ENCODE measurements at places on chromosomes 3 and 15.

GRCh38 chr15:56806148-56806536 is 72.8 kb upstream of the ZNF280D start:
- DNase-seq = no peak

- DNase-seq = no peak
Measured at GRCh38 chr3:139830817-139831216, 104.2 kb upstream of the CLSTN2 start.

- no peak for DNase-seq
Measured at GRCh38 chr3:147921051-147921450, 511.9 kb downstream of the ZIC1 start.

DNA sequence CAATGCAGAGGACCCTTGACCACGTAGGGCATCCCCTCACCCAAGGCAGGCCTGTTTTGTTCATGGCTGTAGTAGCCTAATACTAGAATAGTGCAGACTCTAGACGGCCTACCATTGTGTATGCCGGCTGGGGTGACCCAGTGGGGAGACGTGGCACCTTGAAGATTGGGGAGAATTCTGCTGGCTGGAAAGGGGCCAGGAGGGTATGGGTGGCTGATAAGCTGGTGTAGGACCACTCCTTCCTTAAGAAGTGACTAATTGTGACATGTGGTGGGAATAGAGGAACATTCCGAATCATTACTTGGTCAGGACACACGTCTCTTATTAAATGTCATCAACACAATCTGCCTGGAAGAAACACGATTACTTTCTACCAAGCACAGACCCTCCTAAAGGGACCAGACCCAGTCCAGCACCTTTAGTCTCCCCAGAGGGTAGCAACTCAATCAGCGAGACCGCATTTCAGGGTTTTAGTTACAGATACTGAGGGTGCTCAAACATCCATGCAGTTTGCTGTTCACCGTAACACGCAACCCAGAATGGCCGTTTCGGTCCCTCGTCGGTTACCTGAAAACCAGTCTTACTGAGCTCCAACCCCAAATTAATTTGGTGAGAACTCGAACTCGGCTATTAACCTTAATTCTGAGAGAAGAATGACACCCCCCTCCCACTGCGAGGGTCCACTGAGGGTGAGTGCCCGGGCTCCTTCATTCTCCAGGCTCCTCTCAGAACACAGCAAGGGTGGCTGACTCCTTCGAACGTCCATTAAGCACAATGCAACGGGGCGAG is 1.6 kb upstream of the KLF13 start:
- no peak for DNase-seq

- DNase-seq = no peak
Measured at GRCh38 chr3:43319794-43320193, 33.5 kb downstream of the SNRK start.

- DNase-seq = no peak
Measured at GRCh38 chr15:52101542-52102323, 10.8 kb downstream of the BCL2L10 start.

DNA sequence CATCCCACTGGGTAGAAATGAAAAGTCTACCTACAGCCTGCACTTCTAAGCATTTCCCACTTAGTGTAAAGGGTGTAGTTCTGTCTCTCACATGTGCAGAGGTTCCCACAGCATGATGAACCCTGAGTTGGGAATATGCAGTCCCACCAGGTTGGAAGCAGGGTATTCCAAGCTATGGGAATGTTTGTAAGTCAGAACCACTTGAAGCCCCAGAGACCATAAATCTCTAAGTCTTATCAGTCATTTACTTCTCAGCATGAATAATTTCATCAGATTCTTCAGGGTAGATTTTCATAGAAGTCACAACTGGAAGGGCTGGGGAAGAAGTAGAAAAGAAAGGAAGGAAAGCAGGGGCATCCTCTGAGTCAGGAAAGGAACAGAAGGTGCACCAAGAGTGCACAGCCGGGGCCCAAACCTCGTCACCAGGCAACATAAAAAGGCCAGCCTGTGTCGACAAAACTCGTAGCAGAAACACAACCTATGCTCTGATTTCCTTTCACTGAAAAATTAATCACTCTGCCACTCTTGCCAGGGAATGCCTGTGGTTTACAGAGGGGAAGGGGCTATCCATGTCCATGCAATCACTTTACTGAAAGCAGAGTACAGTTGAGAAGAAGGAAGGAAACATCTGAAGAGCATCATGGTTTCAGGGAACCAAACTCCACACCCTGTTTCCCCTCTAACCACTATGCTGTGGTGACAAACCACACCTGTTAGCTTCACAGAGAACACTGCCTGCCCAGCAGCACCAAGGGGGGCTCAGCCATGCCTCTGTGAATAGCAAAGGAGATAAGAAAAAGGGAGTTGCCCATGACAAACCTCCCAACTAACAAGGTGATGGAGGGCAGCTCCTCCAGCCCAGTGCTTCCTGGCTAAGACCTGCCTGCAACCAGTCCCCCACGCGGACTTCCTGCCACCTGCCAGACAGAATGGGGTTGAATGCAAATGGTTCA is 40.5 kb downstream of the SH3BP5 start:
- no peak for DNase-seq

GRCh38 chr3:161415506-161416231 is 44.4 kb upstream of the SPTSSB start:
- DNase-seq = no peak

- DNase-seq = no peak
Measured at GRCh38 chr3:141462176-141462859, 24.5 kb upstream of the RASA2 start.

DNA sequence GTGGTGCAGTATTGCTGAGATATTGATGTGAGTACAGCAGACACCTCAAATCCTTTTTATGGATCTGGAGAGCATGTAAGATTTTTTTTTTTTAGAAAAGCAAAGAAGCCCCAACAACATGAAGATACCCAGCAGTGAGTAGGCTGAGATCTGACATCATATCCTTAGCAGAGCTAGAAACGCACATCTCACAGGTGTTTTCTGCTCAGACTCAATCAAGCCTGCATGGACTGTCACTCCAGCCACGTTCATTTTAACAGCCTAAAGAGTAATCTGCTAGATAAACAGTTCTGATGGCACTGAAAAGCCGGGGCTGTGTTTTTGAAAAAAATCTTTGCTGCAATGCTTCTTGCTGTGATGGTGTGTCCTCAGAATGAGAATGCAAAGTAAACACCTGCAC is 544.2 kb downstream of the FGF12 start:
- no peak for DNase-seq

- peak; percentile 67 for DNase-seq
Measured at GRCh38 chr3:23762759-23763477, 42.8 kb upstream of the UBE2E1 start.

GRCh38 chr15:51076524-51077220 is 18.0 kb downstream of the TNFAIP8L3 start:
- no peak for DNase-seq

GRCh38 chr3:9679476-9680080 is 24.1 kb upstream of the CPNE9 start:
- DNase-seq = no peak

GRCh38 chr15:66595931-66596545 is 30.2 kb upstream of the LCTL start:
- no peak for DNase-seq

DNA sequence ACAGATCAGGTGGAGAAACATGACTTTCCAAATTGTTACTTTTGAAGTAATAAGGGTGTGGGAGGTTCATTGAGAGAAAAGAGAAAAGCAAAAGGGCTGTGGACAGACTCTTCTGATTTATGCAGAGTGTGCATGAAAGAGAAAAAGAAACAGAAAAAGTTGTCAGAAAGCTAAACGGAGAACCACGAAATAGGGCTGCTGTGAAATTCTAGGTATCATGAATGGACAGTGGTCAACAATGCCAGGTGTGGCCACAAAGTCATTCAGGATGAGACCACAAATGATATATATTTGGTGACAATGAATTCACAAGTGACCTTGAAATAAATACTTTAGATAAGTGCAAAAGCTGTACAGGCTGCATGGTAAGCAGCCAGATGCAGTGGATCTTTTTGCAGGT is 170.1 kb downstream of the IL5RA start:
- no peak for DNase-seq

Measured in right forelimb (tissue), 1 donor.